ENCODE measurements at places on chromosomes 4 and X.

DNA sequence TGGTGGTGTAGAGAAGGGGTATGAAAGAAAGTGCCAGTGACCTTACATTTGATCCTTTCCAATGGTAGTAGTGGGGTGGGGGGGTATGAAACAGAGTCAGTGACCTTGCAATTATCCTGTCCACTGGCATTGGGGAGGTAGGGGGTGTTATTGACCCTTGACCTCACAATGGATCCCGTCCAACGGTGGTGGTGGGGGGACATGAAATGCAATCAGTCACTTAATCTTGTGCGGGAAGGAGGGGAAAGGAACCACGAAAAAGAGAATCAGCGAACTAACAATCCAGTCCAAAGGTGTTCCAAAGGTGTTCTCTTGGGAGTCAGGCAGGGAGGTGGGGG lies 619 bp upstream of the PDK3 start:
- DNase-seq: no peak

GRCh38 chrX:153723351-153724251 lies 586 bp downstream of the BCAP31 start:
- no peak for DNase-seq

DNA sequence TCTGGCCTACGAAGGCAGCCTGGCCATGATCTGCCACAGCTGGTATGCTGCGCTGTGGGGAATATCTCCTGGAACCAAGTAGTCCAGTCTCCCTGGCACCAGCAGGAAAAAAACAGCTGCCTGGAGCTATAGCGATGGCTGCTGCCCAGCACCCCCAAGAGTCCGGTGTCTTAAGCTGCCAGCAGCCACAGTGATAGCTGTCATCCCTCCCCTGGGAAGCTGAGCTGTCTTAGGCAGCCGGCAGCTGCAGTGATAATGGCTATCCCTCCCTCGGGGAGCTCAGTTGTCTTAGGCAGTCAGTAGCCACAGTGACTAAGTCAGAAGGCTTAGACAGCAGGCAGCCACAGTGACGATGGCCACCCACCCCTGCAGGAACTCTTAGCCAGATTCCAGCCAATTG lies 205.1 kb downstream of the STPG2 start:
- no peak for DNase-seq

DNA sequence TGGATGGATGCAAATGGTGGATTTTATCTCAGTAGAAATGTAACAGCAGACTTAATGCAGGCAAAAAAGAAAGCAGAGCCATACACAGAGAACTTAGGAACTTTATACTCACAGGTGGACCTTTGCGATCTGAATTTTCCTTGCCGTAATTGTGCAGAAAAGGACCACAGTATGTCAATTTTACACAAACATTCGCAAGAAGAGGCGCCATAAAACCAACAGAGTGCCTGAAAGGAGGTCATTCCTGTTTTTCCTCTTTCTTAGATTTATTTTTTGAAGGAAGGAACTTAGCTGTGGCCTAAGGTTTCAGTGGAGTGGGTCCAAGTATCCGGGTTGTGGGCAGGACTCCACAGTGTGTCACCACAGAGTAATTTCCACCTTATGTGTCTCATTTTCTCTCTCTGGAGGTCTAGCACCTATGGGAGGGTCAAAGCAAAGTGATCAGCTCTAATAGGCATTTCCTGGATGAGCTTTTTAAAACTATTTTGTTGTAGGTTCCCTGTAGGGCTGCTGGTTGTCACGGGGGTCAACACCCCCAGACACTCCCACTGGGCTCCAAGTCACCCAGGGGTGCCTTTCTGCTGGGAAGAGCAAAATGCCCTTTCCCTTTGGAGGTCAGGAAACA lies 24.7 kb upstream of the PBDC1 start:
- no peak for DNase-seq

DNA sequence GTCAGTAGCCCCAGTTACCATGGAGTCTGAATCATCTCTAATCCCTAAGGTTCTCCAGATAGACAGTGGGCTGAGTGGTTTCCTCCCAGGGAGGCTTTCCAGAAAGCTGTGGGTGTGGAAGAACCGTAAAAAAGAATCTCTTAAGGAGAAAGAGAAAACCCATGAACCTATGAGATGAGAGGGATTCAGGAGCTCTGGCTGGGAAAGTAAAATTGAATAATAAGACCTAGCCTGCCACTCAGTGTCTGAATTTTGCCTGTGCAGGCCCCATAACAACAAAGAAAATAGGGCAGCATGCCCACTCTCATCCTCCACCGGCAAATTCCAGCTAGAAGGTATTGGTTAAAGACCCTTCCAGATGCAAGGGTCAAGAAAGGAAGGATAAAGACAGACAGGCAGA lies 16.9 kb downstream of the AWAT2 start:
- DNase-seq: no peak

GRCh38 chrX:119009071-119009470 lies 34.7 kb downstream of the LONRF3 start:
- no peak for DNase-seq

DNA sequence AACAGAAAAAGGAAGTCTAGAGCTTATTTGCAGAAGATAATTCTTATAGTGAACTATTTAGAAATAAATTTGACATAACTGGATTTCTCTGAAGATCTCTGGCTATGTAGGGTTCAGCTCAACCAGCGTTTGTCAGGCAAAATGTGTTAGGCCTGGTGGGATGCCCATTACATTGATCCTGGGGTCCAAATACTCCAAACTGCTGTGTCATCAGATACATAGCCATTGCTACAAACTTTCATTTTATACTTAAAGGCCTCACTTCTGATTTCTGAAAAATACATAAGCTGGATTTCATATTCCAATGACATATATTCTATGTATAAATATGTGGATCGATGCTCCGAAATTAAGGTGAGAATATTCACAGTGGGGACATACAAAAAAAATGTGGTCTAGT lies 1958.9 kb upstream of the TENM3 start:
- DNase-seq: no peak

DNA sequence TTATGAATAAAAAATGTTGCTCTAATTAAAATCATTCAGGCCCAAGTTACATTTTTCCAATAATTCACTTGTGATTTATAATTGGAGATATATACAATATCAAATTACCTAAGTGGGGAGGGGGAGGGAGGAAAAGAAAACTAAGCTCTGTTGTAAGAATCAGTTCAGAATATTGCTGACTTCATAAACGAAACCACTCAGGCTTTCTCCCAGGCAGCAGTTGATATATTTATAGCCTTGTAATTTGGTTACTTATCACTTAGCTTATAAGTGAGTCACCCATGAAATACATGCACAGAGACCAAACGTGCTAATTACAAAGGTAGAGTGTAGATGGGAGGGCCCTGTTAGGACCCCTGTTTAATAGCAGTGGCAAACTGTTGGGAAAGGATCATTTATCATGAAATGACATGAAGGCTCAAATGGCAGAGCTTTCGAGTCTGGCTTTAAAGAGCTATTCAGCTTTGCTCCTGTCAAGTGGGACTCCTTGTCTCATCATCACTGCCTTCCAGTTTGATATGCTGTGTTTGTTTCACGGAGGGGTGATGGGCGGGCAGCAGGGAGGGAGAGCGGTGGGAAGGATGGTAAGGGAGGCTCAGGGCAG lies 105.6 kb upstream of the PGRMC2 start:
- DNase-seq: no peak

GRCh38 chr4:107655289-107655688 lies 64.7 kb downstream of the PAPSS1 start:
- no peak for DNase-seq

- DNase-seq: no peak
Observed at GRCh38 chr4:166657261-166657660, 577.0 kb downstream of the SPOCK3 start.

DNA sequence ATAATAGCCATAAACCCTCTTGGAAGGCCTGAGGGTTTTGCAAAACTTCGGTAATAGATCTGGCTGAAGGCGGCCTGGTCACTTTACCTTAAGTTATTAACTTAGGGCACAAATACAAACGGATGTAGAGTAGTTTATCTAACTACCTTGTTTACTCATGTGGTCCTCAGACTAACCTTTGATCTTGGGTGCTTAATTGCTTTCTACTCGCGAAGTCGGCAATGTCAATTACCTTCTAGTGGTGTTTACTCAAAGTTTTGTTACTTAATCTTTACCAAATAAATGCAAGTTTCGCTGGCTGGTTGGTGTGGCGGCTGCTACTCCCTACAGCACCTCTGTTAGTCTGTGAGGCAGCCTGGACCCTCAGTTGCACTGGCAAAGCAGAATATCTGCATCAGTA lies 8.9 kb upstream of the ZNF141 start:
- no peak for DNase-seq

DNA sequence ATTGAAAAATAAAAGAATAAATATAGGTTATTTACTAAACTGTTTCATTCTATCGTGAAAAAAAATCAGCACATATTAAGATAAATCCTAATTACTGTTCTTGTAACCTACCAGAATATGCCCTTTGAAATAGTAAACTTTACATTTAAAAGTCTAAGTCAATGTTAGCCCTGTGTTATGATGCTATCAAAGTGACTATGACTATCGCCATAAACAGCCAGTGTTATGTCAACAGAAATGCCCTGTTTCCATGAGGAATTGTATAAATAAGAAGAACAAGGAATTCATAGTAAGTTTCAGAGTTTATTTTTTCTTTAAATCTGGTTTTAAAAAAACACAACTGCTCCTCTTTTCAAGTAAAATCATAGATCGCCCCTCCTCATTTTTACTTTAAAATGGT lies 11.4 kb downstream of the NR3C2 start:
- DNase-seq: no peak

Measured in AG09309 (cell line).